ENCODE measurements at places on chromosomes 5 and 9.

- DNase-seq: no peak
These were observed 88.7 kb upstream of the PIK3R1 start for GRCh38 chr5:68126886-68127285.

DNA sequence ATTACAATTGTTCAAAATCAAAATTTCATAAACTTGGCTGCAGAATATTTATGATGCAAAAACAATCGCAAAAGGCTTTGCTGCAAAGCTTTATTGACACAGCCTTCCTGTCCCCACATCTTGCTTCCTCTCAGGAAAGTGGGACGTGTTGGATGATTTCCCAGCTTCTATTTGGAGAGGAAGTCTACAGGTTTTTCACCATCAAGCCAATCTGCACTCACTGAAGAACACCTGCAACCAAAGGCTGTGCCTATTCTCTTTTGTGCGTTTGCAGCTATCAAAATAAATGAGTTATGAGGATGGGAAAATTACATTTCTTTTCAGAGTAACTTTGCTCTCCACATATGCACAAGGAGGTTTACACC is 214.4 kb downstream of the PLK2 start:
- no peak for DNase-seq

DNA sequence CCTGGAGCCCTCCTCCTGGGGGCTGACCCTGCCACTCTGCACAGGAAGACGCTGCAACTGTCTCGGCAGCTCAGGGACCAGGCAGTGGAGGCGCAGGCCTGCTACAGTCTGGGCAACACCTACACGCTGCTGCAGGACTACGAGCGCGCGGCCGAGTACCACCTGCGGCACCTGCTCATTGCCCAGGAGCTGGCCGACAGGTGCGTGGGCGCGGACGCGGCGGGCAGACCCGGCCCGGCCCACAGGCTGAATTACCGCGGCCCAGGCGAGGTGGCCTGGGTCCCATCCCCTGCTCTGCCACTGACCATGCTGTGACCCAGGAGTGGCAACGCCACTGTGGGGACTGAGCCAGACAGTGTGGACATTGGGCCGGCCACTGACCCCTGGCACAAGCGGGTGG is 11.2 kb downstream of the GPSM1 start:
- DNase-seq: no peak

- no peak for DNase-seq
These were observed 2.9 kb downstream of the OR2V1 start for GRCh38 chr5:181127907-181128626.

DNA sequence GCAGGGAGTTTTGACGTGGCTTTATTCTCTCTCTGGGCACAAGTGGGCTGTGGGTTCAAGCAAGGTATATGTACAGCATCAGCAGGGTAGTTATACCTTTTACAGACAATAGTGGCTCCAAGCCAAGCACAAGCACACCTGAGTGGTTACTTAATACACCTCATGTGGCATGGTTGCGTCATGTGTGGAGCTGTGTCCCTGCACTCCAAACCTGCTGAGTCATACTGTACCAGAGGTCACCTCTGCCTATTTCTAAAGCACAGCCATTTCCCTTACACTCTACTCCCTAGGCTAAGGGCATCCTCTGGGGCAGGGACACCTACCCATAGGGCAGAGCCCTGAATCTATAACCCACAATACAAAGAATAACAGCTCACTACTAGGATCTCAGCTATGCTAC is 147.3 kb downstream of the OSTF1 start:
- peak; percentile 18 for DNase-seq

DNA sequence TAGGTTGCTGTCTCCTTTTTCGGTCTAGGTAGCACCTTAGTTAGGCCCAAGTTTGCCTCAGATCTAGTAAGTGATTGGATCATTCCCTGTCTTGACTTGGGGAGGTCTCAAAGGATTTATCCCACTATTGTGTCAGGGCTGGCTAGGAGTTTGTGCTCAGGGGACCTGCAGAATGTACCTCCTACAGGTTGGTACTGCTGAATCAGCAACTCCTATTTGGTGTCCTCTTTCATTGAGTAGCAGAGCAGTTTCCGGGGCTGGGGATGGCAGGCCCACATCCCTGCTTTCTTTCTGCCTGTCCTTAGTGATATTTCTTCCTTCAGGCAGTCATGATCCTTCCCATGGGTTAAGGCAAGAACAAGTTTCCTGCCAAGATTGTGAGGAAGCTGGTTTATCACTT is 192.9 kb upstream of the CCNH start:
- no peak for DNase-seq

DNA sequence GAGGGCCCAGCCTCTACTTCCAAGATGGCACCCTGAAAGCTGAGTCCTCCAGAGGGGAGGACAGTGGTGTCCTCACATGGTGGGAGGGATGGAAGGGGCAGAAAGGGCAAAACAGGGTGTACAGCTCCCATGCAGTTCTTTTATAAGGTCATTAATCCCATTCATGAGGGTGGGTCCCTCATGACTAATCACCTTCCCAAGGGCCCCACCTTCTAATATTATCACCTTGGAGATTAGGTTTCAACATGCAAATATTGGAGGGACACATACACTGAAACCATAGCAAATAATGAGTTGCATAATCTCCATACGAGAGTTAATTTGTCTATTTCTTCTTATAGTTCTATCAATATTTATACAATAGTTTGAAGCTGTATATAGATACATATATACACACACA is 5.8 kb upstream of the ZBTB43 start:
- no peak for DNase-seq

- no peak for DNase-seq
These were observed 8.2 kb downstream of the AP3B1 start for GRCh38 chr5:78286290-78286689.

DNA sequence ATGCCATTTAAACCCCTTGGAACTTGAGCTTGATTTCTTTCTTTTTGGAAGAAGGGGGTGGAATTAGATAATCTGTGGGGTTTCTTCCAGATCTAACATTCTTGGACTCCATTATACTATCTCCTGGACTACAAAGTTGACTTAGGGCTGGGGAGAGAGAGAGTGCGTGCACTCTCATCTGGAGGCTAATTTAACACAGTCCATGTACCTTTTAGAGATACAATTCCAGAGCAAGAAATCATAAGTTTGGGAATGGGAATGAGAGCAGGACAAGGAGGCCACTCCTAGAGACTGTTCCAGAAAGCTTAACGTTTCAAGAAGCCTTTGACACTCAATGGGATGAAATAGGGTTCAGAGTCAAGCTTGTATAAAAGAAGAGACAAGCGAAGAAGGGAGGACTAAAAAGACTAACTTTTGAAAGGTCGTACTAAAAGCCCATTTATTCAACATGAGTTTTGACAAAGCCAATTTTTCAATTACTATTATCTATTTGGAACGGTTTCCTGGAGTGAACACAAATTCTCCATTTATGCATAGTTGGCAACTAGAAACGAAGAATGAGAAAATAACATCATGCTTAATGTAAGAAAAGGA is 83.4 kb downstream of the ACTL7B start:
- DNase-seq: no peak

DNA sequence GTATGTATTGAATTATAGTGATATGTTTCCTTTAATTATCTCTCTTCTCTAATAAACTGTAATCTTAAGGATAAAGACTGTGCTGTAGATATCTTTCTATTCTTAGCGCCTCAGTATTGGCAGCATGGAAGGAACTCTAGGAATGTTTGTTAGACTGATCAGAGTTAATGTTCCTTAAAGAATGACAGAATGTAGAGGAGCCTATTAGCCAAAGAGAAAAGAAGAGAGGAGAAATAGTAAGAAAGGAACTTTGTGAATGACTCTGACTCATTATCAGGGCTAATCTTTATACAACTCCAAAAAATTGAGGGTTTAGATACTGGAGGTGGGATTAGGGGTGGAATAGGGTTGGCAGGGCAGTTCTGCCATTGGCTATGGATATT is 59.0 kb upstream of the NUDT12 start:
- DNase-seq: no peak

GRCh38 chr9:36911601-36912412 is 122.3 kb downstream of the PAX5 start:
- DNase-seq: no peak

DNA sequence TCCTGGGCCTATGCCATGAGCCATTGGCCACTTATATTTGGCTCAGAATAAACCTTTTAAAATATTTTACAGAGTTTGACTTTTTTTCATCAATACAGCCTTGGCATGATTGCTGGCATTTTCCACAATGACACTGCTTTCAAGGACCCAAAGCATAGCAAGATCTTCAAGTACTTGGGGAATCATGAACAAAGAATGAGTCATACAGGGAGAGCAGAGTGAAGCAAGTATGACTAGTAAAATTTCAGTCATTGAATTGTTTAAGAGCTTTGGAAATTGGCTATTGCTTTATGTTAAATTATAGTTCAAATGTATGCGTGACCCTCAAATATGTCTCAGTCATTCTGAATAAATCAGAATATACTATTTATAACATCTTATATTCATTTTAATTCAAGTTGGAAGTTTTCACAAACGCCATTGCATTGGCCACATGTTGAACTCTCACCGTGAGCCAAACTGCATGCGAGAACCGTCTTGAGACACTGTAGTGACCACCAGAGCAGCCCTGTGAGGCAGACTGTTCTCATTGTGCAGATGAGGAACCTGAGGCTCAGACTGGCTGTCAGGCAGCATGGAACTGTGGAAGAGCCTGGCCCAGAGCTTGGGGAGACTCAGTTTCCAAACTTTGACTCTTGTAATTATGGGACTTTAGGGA is 52.9 kb downstream of the GDNF start:
- DNase-seq: no peak

- no peak for DNase-seq
These were observed 151.5 kb upstream of the SMC2 start for GRCh38 chr9:103942651-103943050.

DNA sequence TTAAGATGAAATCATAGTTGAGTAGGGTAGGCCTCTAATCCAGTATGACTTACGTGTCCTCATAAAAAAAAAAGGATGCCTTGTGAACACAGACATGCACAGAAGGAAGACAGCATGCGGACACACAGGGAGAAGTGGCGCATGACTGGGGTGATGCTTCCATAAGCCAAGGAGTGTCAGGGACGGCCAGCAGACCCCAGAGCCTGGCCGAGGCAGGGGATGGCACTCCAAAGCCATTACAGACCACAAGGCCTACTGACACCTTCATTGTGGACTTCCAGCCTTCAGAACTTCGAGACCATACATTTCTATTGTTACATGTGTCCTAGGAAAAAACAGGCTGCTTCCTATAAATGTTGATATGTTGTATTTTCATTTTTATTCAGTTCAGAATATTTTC is 19.9 kb downstream of the EHMT1 start:
- no peak for DNase-seq

- peak; percentile 40 for DNase-seq
These were observed 1.5 kb downstream of the CERT1 start for GRCh38 chr5:75509956-75510355.

DNA sequence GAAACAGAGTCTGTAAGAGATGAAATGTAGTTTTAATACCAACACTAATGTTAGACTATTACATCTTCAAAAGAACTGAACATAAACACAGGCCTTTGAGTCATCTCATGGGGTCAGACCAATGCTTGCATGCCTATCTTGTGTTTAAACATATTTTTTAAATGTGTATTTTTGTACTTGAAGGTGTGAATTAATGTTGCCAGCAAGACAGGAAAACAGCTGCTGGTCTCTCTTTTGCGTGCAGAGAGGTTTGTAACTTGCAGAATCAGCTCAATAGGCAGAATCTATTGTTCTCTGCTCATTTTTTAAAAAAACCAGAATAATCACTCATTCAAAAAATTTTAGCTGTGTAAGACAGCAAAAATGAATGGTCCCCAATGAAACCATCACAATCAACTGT is 180.2 kb downstream of the ALDH1A1 start:
- DNase-seq: no peak

DNA sequence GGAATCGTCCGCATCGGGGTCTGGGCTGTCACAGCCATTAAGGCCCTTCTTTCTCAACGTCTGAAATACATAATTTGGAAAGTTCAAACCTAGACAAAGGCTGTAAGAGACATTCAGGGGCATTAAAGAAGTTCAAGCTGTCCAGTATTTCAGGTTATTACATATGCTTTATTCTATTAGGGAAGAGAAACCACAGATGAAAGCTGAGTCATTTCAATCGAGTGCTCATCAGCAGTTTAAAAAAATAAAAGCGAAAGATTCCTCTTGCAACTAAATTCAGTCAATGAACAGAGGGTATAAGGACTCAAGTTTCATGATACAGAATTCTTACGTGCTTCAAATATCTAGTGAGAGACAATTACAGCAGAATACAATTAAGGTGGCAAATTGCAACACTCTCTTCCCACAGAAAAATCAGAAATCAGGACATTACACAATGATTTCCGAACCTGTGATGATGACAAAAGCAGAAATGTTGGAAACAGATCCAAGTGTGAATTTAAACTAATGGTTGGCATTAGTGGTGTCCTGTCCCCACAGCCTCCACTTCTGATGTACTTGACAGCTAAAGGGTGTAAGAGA is 121.6 kb downstream of the MEF2C start:
- no peak for DNase-seq

Data from thyroid gland (tissue), 4 donors.